ENCODE measurements at places on chromosomes 12 and 14.

DNA sequence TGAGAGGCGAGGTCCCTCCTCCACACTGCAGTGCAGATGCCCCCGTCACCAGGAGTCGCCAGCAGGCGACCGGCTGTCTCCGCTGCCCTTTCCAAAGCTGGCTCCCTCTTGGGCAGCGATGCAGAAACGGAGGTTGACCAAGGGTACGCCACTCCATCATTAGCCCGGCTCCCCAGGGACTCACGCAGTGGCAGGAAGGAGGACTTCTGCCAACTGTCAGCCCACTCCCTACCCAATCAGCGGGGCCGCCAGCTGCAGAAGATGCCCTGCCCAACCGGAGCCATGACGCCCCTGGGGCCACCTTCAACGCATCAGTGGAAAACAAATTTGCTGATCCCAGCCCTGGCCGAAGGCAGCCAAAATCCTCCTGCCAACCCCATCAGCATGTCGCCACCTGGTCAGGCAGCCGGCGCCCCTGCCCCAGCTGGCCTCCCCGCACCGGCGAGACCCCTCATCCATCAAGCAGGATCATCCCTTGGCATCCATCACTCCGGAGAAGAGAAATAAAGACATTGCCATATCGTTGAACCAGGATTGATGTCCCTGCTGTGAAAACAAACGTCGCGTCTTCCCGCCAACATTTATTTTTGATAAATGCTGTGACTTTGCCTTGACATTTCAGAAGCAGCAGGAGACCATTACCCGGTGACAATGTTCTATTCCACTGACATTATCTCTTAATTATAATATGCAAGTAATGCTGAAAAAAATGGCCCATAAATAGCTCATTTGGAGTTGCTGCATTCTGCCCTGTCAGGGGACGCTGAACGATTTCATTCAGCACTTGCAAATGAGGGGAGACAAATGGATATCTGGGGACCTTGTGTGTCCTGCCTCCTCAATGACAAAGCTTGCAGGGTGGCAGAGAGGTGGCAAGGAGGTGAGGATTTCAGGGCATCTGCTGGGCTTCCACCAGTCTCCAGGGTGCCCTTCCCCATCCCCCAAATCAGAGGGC lies 105.1 kb downstream of the SCARB1 start:
- peaks cover 19% of the 10 kb centered on the region for H3K4me1 ChIP-seq
- peak overlapping the region; percentile 7 for H3K4me3 ChIP-seq
- H3K27me3 ChIP-seq = no peaks in the 10 kb centered on the region
- no peak overlapping the region for H3K27ac ChIP-seq
- DNase-seq = no peak

DNA sequence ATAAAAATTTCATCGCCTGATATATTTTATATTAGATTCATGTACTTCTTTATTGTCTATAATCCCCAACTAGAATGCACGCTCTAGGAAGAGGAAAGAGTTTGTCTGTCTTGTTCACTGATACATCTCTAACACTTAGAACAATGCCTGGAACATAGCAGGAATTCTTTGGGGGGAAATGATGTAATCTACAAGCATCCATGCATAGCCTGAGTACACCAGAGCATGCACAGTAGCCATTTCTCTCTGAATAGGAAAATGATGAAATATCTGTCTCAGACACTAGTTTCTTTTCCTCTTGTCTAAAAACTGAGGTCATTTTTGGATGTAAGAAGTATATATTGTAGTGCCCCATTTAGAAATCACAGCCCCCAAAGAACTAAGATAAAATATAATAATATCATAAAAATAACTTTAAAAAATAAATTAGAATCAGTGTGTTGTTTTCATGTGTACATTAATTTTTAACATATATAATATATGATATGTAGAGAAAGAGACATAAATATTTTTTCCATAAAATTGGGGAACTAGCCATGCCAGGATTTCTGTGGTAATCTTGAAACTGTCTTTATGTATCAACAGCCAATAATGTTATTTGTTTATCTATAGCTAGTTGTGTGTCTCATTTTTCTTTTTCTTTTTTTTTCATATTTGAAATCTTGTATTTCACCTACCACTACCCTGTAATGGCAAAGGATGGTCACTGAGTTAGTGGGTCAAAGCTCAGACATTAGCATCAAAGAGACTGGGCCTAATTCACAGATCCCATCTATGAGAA lies 155.6 kb upstream of the TMCC3 start:
- H3K27me3 ChIP-seq = no peaks in the 10 kb centered on the region
- H3K27ac ChIP-seq = no peak overlapping the region
- DNase-seq = no peak
- no peaks in the 10 kb centered on the region for H3K4me1 ChIP-seq

GRCh38 chr12:94615260-94616181 lies 34.8 kb downstream of the TMCC3 start:
- H3K4me3 ChIP-seq = no peak overlapping the region
- no peak overlapping the region for H3K27ac ChIP-seq
- no peak for DNase-seq

DNA sequence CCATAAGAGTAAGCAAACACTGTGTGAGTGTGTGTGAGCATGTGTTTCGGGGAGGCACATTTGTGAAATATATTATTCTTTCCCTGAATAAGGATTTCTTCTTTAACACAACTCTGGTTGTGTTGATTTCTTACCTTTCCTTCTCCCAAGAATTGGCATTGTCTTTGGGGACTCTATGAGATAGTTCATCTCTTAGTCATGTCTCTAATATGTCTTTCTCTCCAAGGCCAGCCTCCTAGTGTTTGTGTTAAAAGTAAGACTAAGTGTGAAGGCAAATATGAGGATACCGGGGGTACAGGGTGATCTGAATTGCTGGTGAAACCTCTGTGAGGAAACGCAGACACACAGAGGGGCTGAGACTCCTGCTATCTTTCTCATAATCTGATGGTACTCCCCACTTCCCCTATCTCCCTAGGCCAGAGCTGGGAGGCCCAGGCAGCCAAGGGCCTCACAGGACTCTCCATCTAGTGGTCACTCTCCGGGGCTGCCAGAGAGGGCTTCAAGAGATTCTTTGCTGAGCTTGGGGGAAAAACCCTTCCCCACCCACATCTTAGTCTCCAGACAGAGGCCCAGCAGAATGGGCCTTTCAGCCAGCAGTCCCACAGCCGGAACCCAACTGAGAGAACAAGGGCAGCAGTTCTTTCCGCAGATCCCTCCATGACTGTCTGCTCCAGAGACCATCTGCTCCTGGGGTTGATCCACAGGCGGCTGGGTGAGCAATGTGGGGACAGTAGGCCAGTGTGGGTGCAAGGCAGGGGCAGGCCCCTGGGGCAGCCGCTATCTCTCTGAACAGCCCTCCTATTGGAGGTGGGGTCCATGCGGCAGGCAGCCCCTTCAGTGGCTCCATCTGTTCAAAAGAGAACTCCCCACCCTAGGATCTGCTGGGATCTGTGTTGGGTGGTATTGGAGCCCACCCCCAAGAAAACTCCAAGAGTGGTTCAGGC lies 5.8 kb upstream of the HOXC12 start:
- H3K4me3 ChIP-seq = no peak overlapping the region
- peaks cover 7% of the 10 kb centered on the region for H3K4me1 ChIP-seq
- peaks cover 51% of the 10 kb centered on the region for H3K27me3 ChIP-seq

- H3K36me3 ChIP-seq = no peaks in the 10 kb centered on the region
- H3K4me1 ChIP-seq = peaks cover 2% of the 10 kb centered on the region
- DNase-seq = no peak
Measured at GRCh38 chr12:42085594-42085993, 59.1 kb downstream of the GXYLT1 start.

- peaks cover 3% of the 10 kb centered on the region for H3K4me1 ChIP-seq
- no peaks in the 10 kb centered on the region for H3K27me3 ChIP-seq
- no peak for DNase-seq
Measured at GRCh38 chr14:55427439-55427838, 13.0 kb downstream of the TBPL2 start.

- H3K4me3 ChIP-seq = no peak overlapping the region
- no peak for DNase-seq
- no peaks in the 10 kb centered on the region for H3K36me3 ChIP-seq
Measured at GRCh38 chr12:106150555-106150954, 11.8 kb upstream of the NUAK1 start.

GRCh38 chr12:16103851-16104250 lies 173.6 kb downstream of the SLC15A5 start:
- H3K27ac ChIP-seq = no peak overlapping the region
- no peaks in the 10 kb centered on the region for H3K27me3 ChIP-seq
- no peak for DNase-seq
- H3K36me3 ChIP-seq = no peaks in the 10 kb centered on the region
- no peak overlapping the region for H3K4me3 ChIP-seq

GRCh38 chr12:129753586-129753985 lies 150.2 kb downstream of the TMEM132D start:
- no peak overlapping the region for H3K4me3 ChIP-seq
- no peak for DNase-seq
- no peak overlapping the region for H3K27ac ChIP-seq
- no peaks in the 10 kb centered on the region for H3K36me3 ChIP-seq

DNA sequence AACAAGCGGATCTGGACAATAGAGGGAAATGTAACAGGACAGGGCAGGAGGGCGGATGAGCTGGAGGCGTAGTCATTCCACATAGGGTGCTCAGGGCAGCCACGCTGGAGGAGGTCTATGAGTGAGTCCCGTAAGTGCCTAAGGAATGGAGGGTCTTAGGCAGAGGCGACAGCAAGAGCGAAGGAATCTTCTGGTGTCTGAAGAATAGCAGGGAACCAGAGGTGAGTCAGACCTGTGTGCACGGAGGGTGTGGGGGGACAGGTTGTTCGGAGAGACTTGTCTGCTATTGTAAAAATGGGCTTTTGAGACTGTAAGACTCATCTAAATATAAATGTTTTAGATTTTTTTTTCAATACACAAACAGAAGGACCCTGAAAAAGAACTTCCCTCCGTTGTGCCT lies 70.6 kb downstream of the SETD3 start:
- no peaks in the 10 kb centered on the region for H3K27me3 ChIP-seq
- H3K27ac ChIP-seq = no peak overlapping the region
- H3K4me1 ChIP-seq = no peaks in the 10 kb centered on the region
- no peak for DNase-seq
- H3K4me3 ChIP-seq = no peak overlapping the region

DNA sequence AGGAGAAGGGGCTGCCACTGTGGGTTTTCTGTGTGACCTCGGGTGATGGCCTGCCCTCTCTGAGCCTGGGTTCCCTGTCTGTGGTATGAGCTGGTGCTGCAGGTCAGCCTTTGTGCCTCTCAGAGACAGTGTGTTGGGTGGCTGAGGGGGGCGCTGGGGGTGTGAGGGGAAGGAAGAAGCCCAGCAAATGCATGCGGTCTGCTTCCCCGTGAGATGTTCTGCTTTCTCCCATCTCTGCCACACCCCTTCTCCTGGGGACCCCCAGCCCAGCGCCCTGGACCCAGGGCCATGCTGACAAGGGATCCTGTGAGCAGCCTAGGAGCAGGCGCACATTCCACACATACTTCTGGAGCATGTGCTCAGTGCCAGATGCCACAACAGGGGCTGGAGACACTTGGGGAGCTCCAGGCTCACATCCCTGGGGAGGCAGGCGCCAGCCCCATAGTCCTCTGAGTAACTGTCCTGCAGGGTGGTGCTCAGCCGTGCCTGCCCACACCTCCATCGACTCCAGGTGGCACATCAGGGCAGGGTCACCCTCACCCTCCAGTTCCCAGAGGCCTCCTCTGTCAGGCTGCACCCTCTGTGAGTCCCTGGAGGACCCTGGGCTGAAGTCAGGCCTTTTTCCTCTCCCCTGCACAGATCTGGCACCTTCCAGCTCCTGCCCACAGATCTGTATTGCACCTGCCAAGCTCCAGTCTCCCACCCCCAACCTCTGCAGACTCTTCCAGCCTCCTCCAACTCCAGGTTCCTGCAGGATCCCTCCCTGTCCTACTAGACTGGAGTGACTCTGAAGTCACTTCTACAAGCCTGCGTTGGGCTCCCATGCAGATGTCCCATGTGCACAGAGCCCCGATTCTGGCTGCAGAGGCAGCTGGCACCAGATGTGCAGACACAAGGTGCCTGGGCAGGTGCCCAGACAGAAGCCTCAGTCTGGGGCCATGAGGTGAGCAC lies 205.6 kb downstream of the KIF26A start:
- no peak overlapping the region for H3K4me3 ChIP-seq
- H3K36me3 ChIP-seq = no peaks in the 10 kb centered on the region
- no peaks in the 10 kb centered on the region for H3K27me3 ChIP-seq
- H3K27ac ChIP-seq = no peak overlapping the region
- no peaks in the 10 kb centered on the region for H3K4me1 ChIP-seq
- no peak for DNase-seq

GRCh38 chr12:25957793-25958427 lies 572 bp upstream of the RASSF8 start:
- DNase-seq = peak; percentile 18
- H3K4me3 ChIP-seq = peak overlapping the region; percentile 91
- H3K27ac ChIP-seq = peak overlapping the region; percentile 97
- H3K27me3 ChIP-seq = no peaks in the 10 kb centered on the region
- peaks cover 2% of the 10 kb centered on the region for H3K36me3 ChIP-seq
